ENCODE measurements at places on chromosomes 6 and 20.

GRCh38 chr6:35357677-35358076, 15.3 kb downstream of the PPARD start:
- DNase-seq = no peak

GRCh38 chr6:31879901-31880300, 1.1 kb upstream of the SLC44A4 start:
- no peak for DNase-seq

GRCh38 chr20:5788385-5788895, 38.2 kb downstream of the SHLD1 start:
- peak; percentile 79 for DNase-seq

GRCh38 chr20:13037727-13038126, 29.0 kb downstream of the SPTLC3 start:
- DNase-seq = no peak

DNA sequence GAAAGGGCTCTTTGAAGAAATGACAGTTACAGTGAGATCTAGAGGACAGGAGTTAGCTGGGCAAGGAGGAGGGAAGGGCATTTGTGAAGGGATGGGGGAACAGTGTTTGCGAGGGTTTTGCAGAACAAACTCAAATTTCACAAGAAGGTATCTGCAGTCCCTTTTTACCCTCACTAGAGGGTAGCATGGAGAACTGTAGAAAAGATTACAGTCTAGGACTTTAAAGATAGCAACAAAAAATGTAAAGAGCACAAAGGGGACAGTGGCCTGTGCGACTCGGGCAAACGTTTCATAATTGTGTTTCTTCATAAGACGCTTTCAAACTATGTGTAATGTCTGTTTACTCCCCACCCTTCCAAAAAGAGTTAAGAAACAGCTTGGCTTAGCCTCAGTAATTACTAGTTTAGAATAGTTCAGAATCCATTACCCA, 21.2 kb upstream of the ASXL1 start:
- DNase-seq = peak; percentile 33

DNA sequence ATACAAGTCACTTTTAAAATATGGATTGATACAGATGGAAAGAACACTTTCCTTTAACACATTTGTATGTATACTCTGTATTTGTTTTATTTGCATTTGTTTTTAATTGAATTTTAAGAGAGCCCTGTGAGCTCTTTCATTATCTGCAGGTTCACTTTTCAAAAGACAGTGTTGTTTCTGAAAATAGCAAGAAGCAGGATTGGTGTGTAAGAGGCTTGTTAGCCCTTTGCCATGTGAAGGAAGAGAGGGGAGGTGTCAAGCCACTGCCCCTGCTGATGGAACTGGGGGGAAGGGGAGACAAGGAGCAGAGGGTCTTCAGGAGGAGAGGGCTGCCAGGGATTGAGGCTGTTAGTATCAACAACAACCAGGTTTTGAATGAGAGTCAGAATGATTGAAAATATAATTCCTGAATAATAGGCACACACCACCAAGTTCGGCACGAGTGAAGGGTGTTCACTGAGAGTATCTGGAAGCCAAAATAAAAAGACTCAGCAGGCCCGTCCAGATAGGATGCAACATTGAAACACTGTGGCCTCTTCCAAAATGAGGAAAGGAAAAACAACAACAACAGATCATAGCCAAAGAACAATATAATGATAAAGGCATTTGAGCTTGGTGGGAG, 12.6 kb upstream of the PBOV1 start:
- no peak for DNase-seq

DNA sequence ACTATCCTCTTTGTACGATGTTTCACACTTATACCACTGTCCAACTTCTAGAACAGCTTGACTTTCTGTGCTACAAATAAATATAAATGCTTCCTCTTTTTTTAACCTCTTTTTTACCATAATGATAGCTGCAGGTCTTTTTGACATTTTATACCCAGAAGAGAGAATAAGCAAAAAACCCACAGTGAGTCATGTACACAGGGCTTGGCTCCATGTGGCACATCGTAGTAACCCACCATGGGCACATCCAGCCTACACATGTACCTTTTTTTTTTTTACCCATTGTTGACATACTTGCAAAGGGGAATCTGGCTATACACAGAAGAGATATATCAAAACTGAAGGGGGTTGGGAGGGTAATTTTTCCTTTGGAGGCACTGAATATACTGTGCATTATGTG, 59.5 kb upstream of the RSPO3 start:
- DNase-seq = no peak

- no peak for DNase-seq
Measured at GRCh38 chr6:24145690-24146131, 19.7 kb downstream of the NRSN1 start.

- no peak for DNase-seq
Measured at GRCh38 chr6:5619249-5619648, 357.9 kb downstream of the FARS2 start.

- no peak for DNase-seq
Measured at GRCh38 chr6:39706819-39707335, 18.3 kb downstream of the KIF6 start.

- DNase-seq = no peak
Measured at GRCh38 chr6:126821706-126822105, 296.8 kb upstream of the RSPO3 start.

Data from HEK293T (cell line).